ENCODE measurements at places on chromosomes 16 and 17. TPM values are rescaled to one million over a fixed set of nuclear protein-coding genes. Genes with fewer than 3 reads are reported as not detected.

EXOC7 gene
- total RNA-seq = 39.0 TPM

DNA sequence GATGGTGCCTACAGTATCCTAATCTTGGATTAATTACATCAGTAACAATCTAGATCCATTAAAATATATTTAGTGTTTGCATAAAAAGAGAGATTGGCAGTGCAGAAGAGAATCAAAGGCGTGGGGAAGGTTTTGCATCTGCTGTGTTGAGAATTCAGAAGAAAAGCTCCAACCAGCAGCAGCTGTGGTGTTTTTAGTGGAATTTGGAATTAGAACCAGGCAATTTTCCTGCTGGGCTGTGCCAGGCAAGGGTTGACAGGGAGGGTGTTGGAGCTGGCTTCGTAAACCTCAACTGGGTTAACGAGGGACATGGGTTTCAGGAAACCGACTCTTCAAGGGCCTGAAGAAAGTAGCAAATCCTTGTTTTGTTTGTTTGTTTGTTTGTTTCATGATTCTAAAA is 107.8 kb upstream of the WSCD1 start:
- DNase-seq = no peak

- peak; percentile 79 for DNase-seq
Measured at GRCh38 chr17:2233441-2233947, 70.1 kb downstream of the SMG6 start.

GRCh38 chr16:16045879-16046278 is 96.5 kb downstream of the ABCC1 start:
- DNase-seq = no peak

- DNase-seq = no peak
Measured at GRCh38 chr17:31841850-31842194, 17.2 kb downstream of the COPRS start.

- peak; percentile 57 for DNase-seq
Measured at GRCh38 chr17:49209061-49209571, 1.3 kb downstream of the GNGT2 start.

KRT24 gene
- not detected for total RNA-seq

GRCh38 chr17:46023783-46024388 is 24.8 kb downstream of the STH start:
- DNase-seq = no peak

SNAI3 gene
- total RNA-seq = not detected

GRCh38 chr16:9092282-9092977 is 986 bp downstream of the HAPSTR1 start:
- peak; percentile 38 for DNase-seq

GRCh38 chr17:15888436-15888835 is 56.5 kb upstream of the ADORA2B start:
- no peak for DNase-seq

- peak; percentile 77 for DNase-seq
Measured at GRCh38 chr17:31631766-31632165, 227.3 kb downstream of the COPRS start.

- DNase-seq = no peak
Measured at GRCh38 chr16:25596194-25596593, 95.6 kb upstream of the HS3ST4 start.

GRCh38 chr16:66858740-66859396 is 14.7 kb downstream of the CA7 start:
- peak; percentile 91 for DNase-seq

- DNase-seq = peak; percentile 92
Measured at GRCh38 chr17:45123930-45124796, 8.2 kb downstream of the PLCD3 start.

DNA sequence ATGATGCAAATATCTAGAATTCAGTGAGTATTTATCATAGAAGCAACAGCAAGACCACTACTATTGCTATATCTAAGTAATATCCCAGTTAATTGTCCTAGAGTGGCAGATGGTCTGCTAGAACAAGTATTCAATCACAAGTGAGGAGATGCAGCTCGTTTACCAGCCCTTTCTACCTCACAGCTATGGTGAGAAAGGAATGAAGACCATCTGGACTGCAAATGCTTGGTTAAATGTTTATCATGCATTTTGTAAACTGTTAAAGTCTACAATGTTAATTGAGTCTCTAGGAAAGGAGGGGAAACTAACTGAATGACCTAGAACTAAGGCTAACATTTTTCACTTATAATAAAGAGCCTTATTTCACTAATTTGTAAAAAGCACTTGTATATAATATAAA is 52.5 kb downstream of the CNOT1 start:
- DNase-seq = no peak

GRCh38 chr16:72749091-72749490 is 298.8 kb downstream of the ZFHX3 start:
- DNase-seq = no peak

- peak; percentile 94 for DNase-seq
Measured at GRCh38 chr16:51151961-51152663, 1.0 kb upstream of the SALL1 start.

- no peak for DNase-seq
Measured at GRCh38 chr17:57405491-57406072, 149.3 kb downstream of the MSI2 start.

DNA sequence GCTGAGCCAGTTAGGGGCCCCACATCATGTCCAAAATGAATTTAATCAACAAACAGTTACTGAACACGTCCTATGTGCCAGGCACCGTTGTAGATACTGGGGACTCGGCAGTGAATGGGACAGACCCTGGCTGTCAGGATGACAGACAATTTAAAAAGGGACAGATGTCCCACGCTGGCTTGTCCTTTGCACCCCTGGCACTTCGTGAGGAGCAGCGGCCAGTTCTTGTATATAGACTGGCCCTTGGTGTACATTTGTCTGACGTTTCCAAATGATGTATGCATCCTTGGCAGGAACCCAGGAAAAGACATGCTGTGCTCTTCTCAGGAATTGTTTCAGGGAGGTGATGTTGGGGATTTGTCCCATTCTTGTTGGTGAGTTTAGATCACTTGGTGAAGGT is 21.1 kb downstream of the IL4R start:
- DNase-seq = no peak

GRCh38 chr17:75979705-75980187 is 706 bp downstream of the TEN1 start:
- DNase-seq = no peak

GPR139 gene
- total RNA-seq = not detected

DNA sequence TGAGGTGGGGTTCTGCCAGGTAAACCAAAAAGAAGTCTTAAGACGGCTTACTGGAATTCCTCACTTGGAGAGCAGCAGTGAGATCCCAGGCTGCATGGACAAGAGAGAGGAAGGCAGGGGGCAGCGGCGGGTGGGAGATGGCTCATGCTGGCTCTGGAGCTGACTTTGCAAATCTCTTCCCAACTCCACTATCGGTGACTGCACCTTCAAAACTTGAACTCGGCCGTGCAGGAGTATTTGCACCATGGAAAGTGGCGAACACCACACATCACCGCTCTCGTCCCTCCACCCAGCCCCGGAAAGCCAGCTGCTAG is 16.7 kb downstream of the CA5A start:
- no peak for DNase-seq

GRCh38 chr16:84611041-84611440 is 6.8 kb downstream of the COTL1 start:
- DNase-seq = no peak

- DNase-seq = no peak
Measured at GRCh38 chr16:84808826-84809225, 11.0 kb upstream of the CRISPLD2 start.

GRCh38 chr17:51524524-51524923 is 264.2 kb downstream of the UTP18 start:
- no peak for DNase-seq

ADAP2 gene
- 1.2 TPM for total RNA-seq

All from M059J (cell line).